ENCODE measurements at places on chromosomes 1 and 21.

- no peak for DNase-seq
Observed at GRCh38 chr1:159187647-159188374, 16.4 kb downstream of the CADM3 start.

DNA sequence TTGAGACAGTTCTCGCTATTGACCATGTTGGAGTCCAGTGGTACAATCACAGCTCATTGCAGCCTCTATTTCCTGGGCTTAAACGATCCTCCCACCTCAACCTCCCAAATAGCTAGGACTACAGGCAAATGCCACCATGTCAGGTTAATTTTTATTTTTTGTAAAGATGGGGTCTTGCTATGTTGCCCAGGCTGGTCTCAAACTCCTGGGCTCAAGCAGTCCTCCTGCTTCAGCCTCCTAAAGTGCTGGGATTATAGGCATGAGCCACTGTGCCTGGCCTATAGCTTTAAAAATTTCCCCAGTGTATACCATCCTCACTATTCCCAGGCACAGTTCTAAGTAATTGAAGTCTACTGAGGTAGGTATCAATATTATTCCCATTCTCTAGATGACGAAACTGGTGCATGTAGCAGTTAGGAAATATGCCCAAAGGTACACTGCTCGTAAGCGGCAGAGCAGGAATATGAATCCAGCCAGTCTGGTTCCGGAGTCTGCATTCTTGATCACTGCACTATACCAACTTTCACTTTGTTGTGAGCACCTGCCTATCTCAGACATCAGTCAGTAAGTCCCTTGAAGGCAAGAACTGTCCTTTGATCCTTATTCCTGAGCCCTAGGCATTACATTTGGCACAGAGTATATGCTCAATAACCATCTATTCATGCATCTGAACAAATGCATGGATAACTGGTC is 11.5 kb upstream of the SRP9 start:
- DNase-seq: no peak

GRCh38 chr1:67748630-67749029 is 63.6 kb downstream of the GADD45A start:
- DNase-seq: no peak

GRCh38 chr1:179217943-179218507 is 11.5 kb downstream of the ABL2 start:
- DNase-seq: no peak

- DNase-seq: no peak
Observed at GRCh38 chr1:113963281-113963906, 15.9 kb upstream of the OLFML3 start.

- DNase-seq: no peak
Observed at GRCh38 chr1:37697090-37697489, 4.8 kb downstream of the CDCA8 start.

- DNase-seq: no peak
Observed at GRCh38 chr1:42931108-42931539, 27.5 kb downstream of the SLC2A1 start.

GRCh38 chr1:201756406-201756805 is 72.6 kb upstream of the IPO9 start:
- DNase-seq: no peak

GRCh38 chr1:6329851-6330250 is 63.7 kb downstream of the ACOT7 start:
- DNase-seq: no peak

DNA sequence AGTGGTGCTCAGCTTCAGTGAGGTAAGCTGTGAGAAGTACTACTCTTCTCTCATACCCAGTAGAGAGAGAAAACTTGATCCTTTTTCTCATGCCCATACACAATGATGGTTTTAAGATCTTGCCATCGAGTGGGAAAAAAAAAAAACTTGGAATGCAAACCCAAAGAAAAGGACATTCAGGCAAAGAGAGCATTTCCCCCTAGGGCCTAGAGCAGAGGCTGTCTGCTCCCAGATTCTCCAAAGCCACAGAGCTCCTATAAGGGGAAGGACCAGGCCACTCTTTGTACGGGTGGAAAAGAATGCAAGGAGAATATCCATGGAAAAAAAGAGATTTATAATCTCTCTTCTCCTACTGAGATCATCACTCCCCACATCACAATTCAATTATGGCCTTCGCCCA is 34.9 kb downstream of the MROH9 start:
- no peak for DNase-seq

DNA sequence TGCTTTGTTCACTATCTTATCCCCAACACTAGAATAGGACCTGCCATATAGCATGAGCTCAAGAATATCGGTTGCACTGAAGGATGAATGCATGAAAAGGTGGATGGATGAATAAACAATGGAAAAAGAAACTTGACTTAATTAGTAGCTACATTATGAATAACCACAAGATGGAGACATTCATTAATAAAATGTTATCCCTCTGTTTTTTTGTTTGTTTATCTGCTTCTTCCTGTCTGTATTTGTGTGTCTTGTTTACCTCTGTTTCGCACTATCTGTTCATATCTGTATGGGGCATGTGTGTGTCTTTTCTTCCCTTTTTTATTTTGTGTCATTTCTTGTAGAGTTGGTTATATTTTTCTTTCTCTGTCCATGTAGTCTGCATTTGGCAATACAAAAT is 1.1 kb upstream of the OR14I1 start:
- DNase-seq: no peak

DNA sequence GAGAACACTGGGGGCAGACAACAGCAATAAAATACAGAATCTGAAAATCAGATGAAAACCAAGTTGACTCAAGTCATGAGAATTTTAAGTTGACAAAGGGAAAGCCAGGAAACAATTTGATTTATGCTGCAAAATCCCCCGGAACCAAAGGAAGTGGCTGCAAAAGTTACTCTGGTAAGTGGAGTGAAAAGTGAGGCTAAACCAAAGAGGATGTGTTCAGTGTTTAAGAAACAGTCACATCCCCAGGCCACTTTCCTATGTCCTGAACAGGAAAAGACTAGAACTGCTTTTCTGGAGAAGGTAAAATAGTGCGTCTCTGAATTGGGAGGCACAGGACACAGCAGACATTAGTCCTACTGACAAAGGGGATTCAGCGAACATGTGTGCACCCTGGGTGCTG is 5.9 kb downstream of the TARBP1 start:
- DNase-seq: no peak

Measured in esophagus squamous epithelium (tissue), 5 donors.